ENCODE measurements at places on chromosomes 2 and 18. TPM values are rescaled to one million over a fixed set of nuclear protein-coding genes. Genes with fewer than 3 reads are reported as not detected.

DNA sequence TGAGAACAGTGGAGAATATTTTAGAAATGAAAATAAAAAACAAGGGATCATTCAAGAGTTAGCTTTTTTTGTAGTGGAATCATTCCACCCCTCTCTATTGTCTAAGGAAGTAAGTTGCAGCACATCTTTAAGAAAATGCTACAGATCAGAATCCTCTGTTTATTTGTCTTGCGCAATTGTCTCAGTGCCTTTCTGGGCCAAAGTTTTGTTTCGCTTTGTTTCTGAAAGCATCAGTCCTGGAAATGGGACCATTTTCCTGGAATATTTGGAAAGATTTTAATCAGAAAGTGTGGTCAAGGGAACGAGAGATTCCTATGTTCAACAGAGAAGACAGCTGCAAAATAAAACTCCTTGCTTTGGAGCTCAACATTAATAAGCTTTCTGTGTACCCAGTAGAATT lies 74.0 kb downstream of the NRXN1 start:
- H3K36me3 ChIP-seq = no peaks in the 10 kb centered on the region
- H3K4me3 ChIP-seq = no peak overlapping the region
- H3K4me1 ChIP-seq = no peaks in the 10 kb centered on the region
- no peaks in the 10 kb centered on the region for H3K27me3 ChIP-seq

- H3K36me3 ChIP-seq = no peaks in the 10 kb centered on the region
- H3K4me3 ChIP-seq = no peak overlapping the region
- no peak overlapping the region for H3K27ac ChIP-seq
- no peak for DNase-seq
- no peaks in the 10 kb centered on the region for H3K4me1 ChIP-seq
These were observed 90.2 kb upstream of the DNAJC10 start for GRCh38 chr2:182625814-182626213.

- H3K4me1 ChIP-seq = no peaks in the 10 kb centered on the region
- DNase-seq = no peak
These were observed 774.6 kb upstream of the CRIM1 start for GRCh38 chr2:35580956-35581355.

DNA sequence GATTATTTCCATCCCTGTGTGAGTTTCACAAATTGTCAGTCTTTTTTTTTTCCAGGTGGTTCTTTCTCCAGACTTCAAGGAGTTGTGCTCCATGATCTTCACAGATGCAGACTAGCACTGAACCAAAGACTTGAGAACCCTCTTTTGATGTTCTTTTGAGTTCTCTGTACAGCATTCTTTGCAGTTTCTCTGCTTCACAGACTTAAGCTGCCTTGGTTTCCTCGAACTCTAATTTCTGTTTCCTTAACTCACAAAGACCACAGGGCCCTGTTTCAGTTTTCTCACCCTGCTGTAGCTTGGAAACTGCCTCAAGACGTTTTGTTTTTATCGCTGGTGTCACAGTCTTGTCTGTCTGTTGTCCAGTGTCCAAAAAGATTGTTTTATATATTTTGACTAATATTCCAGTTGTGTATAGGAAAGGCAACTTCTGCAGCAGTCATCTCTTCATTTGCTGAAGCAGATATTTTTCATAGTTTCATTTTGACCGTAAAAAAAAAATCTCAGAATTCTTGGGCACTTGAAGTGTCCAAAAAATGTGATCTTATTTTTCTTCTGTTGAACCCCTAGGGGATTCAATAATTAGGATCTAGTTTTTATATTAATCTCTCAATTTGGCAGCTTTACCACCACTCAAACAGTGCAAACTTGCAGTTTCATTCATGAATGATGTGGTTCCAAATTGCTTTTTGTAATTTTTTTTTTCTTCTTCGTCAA lies 97.0 kb upstream of the MC4R start:
- H3K4me3 ChIP-seq = no peak overlapping the region
- no peaks in the 10 kb centered on the region for H3K36me3 ChIP-seq
- no peak for DNase-seq
- no peaks in the 10 kb centered on the region for H3K4me1 ChIP-seq

DNA sequence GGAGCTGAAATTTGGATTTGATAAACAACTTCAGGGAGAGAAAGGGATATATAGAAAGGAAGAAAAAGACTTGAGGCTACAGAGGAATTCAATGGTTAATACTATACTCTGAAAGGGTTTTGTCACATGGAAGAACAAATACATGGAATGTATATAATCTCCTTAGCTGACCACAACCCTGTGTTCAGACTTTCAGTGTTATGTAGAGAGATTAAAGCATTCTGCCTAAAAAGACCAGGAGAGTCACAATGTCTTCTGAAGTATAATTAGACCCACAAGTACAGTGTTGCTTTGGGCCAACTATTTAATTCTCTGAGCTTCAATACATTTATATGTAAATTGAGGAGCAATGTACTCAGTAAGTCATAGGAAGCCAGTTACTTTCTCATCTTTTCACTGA lies 123.8 kb upstream of the FSHR start:
- no peak overlapping the region for H3K4me3 ChIP-seq
- no peaks in the 10 kb centered on the region for H3K27me3 ChIP-seq
- H3K36me3 ChIP-seq = no peaks in the 10 kb centered on the region
- no peak overlapping the region for H3K27ac ChIP-seq

UGGT1 gene
- 86.2 TPM for total RNA-seq

AQP12B gene
- total RNA-seq = not detected

- no peaks in the 10 kb centered on the region for H3K36me3 ChIP-seq
- peak overlapping the region; percentile 97 for H3K4me3 ChIP-seq
- H3K4me1 ChIP-seq = peaks cover 22% of the 10 kb centered on the region
- peak overlapping the region; percentile 100 for H3K27ac ChIP-seq
- DNase-seq = no peak
These were observed 819 bp upstream of the MAP3K2 start for GRCh38 chr2:127388423-127389164.

GRCh38 chr2:63001576-63001975 lies 49.1 kb upstream of the OTX1 start:
- H3K27me3 ChIP-seq = no peaks in the 10 kb centered on the region
- peaks cover 8% of the 10 kb centered on the region for H3K4me1 ChIP-seq
- no peak for DNase-seq
- H3K36me3 ChIP-seq = no peaks in the 10 kb centered on the region
- H3K4me3 ChIP-seq = no peak overlapping the region

DNA sequence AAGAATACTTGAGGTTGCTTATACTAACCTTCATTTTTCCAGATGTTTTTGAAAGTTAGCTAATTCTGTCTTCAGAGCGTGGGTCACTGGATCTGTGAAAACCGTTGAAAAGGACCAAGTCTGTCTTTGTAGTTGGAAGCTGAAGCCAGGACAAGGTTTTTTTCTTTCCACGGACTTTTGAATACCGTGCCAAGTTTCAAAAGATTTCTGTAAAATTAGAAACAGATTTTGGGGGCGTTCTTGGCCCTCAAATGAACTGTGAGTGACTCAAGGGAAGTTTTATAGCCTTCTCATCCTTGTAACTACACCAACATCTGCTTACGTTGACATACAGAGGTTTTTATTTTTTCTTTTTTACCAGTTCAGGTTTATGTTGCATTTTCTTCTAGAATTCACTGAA lies at the start of gene FAP:
TSS of gene FAP (minus strand) at position 152 of the 400 bp plus-strand sequence. CDS start at position 34, 118 bp downstream.
- peaks cover 60% of the 10 kb centered on the region for H3K4me1 ChIP-seq
- no peaks in the 10 kb centered on the region for H3K36me3 ChIP-seq
- peak within 1 kb of the TSS; percentile 81 for H3K27ac ChIP-seq
- DNase-seq = no peak
- H3K4me3 ChIP-seq = peak within 1 kb of the TSS; percentile 57

DNA sequence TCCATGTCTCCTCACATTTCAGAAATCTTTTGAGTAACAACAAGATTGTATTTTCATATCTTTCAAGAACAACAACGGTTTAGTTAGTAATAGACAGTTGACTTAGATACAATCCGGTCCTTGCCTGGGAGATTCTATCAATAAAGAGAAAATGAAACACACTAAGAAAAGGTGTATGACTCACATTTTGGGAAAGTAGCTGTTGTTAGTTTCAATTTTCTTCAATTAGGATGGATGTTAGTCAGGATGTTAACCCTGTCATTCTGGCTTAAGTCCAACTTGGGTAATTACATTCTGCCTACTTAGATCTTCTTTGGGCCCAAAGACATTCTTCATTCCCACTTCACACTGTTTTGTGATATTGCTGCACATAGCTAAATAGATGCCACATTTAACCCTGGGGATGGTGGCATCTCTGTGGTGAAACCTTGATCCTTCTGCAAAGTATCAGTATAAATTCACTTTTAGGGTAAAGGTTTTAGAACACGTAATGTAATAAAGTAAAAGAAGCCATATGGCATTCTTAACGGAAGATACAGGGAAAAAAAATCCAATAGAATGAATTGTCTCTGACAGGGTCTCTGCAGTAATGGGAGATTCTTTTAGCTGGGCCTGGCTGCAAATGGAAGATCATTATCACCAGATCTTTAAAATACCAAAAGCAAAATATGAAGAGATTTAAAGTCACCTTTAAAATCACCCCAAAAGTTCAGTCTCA lies 365.5 kb downstream of the FIGN start:
- no peak overlapping the region for H3K27ac ChIP-seq
- no peak for DNase-seq
- H3K27me3 ChIP-seq = no peaks in the 10 kb centered on the region
- no peak overlapping the region for H3K4me3 ChIP-seq

CFAP65 gene
- not detected for total RNA-seq

DNA sequence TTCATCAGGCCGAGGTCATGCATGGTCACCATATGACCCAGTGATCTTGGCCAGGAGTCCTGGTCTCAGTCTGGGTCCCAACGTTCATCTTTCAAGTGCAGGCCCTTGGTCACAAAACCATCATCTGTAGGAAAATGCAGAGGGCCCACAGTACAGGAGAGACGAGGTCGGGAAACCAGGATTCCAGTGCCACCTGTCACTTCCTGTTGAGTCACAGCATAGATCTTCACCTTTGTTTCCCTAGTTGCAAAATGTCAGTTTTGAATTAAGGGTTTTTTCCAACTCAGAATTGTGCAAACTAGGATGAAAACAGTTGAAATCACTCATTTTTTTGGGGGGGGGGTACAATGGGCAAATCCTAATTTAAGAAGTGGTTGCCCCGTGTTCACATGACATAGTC lies 162.2 kb downstream of the INSIG2 start:
- no peak overlapping the region for H3K4me3 ChIP-seq
- no peaks in the 10 kb centered on the region for H3K36me3 ChIP-seq
- no peaks in the 10 kb centered on the region for H3K27me3 ChIP-seq
- no peaks in the 10 kb centered on the region for H3K4me1 ChIP-seq

- no peaks in the 10 kb centered on the region for H3K4me1 ChIP-seq
- DNase-seq = no peak
- H3K36me3 ChIP-seq = no peaks in the 10 kb centered on the region
- H3K27ac ChIP-seq = no peak overlapping the region
These were observed 88.3 kb upstream of the CCDC68 start for GRCh38 chr18:55047546-55047945.

DNA sequence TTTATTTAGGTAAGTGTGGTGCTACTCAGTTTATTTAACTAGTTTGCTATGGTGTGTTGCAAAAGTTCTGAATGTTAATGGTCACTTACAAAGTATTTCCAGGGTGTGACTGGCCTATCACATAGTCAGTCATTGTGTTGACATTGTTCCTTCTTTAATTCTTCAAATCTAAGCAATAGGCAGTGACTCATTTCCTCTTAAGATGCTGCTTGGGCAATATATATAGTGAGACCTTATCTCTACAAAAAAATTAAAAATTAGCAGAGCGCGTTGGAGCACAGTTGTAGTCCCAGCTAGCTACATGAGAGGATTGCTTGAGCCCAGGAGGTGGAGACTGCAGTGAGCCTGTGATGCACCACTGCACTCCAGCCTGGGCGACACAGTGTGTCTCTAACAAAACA lies 5.8 kb upstream of the CCDC88A start:
- H3K36me3 ChIP-seq = no peaks in the 10 kb centered on the region
- no peak overlapping the region for H3K4me3 ChIP-seq
- H3K27me3 ChIP-seq = no peaks in the 10 kb centered on the region
- no peaks in the 10 kb centered on the region for H3K4me1 ChIP-seq
- DNase-seq = no peak

GRCh38 chr2:215601990-215602721 lies 166.3 kb upstream of the FN1 start:
- H3K27me3 ChIP-seq = no peaks in the 10 kb centered on the region
- no peaks in the 10 kb centered on the region for H3K36me3 ChIP-seq
- H3K27ac ChIP-seq = peak overlapping the region; percentile 14
- peaks cover 9% of the 10 kb centered on the region for H3K4me1 ChIP-seq
- no peak overlapping the region for H3K4me3 ChIP-seq
- DNase-seq = no peak

FOXI3 gene
- total RNA-seq = not detected

- no peaks in the 10 kb centered on the region for H3K4me1 ChIP-seq
- DNase-seq = no peak
- H3K27me3 ChIP-seq = no peaks in the 10 kb centered on the region
- no peak overlapping the region for H3K4me3 ChIP-seq
- H3K27ac ChIP-seq = no peak overlapping the region
- no peaks in the 10 kb centered on the region for H3K36me3 ChIP-seq
These were observed 68.4 kb downstream of the NAB1 start for GRCh38 chr2:190717306-190717705.

DNA sequence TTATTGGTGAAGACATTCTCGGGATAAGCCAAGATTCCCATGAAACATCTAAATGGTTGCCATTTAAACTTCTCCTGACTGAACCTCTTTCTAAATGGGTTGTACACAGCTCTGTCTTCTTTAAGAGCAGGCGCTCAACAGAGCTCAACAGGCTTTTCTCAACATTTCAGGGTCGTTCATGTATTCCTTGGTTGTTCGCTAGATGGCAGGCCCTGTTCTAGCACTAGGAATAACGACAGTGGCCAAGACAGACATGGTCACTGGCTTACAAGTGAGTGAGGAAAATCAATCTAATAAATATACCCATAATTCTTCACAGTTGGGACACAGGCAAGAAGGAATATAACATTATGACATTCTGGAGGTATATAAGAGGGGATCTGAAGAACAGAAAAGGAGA lies 154.5 kb downstream of the SMAD2 start:
- no peaks in the 10 kb centered on the region for H3K4me1 ChIP-seq
- no peak overlapping the region for H3K27ac ChIP-seq

- H3K27ac ChIP-seq = no peak overlapping the region
- no peaks in the 10 kb centered on the region for H3K36me3 ChIP-seq
- no peaks in the 10 kb centered on the region for H3K27me3 ChIP-seq
- peaks cover 8% of the 10 kb centered on the region for H3K4me1 ChIP-seq
- no peak for DNase-seq
- H3K4me3 ChIP-seq = no peak overlapping the region
These were observed 191.7 kb downstream of the CD226 start for GRCh38 chr18:69755856-69756496.

DNA sequence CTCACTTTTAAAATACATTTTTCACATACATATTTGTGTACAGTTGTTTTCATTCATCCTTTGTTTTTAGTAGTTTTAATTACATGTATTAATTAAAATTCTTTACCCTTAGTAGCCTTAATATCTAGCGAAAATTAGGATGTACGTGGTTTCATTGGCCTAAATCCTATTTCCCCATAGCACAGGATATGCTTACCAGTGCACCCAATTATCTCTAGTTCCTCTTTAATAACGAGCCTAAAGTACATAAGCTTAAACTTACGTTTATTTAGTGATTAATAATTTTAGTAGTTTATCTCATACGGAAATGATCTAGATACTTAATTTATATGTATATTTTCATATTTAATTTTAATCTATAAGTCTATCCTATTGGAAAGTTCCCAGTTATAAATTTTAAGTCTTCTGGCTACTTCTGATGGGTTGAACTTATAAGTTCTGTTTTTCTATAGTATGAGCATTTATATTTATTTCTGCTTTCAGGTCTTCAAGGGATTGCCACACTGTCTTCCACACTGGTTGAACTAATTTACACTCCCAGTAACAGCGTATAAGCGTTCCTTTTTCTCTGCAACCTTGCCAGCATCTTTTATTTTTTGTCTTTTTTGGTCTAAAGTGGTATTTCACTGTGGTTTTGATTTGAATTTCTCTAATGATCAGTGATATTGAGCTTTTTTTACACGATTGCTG lies 21.4 kb upstream of the RUFY4 start:
- no peak overlapping the region for H3K4me3 ChIP-seq
- no peaks in the 10 kb centered on the region for H3K4me1 ChIP-seq
- no peaks in the 10 kb centered on the region for H3K36me3 ChIP-seq
- no peak for DNase-seq
- no peak overlapping the region for H3K27ac ChIP-seq

IL18RAP gene
- total RNA-seq = 32.1 TPM

Measured in thoracic aorta (tissue), 2 donors.